ENCODE measurements at places on chromosomes 11 and 22.

GRCh38 chr22:44550711-44551491 is 52.9 kb upstream of the RTL6 start:
- DNase-seq: no peak

- DNase-seq: no peak
These were observed 367.9 kb downstream of the MN1 start for GRCh38 chr22:27433585-27434190.

DNA sequence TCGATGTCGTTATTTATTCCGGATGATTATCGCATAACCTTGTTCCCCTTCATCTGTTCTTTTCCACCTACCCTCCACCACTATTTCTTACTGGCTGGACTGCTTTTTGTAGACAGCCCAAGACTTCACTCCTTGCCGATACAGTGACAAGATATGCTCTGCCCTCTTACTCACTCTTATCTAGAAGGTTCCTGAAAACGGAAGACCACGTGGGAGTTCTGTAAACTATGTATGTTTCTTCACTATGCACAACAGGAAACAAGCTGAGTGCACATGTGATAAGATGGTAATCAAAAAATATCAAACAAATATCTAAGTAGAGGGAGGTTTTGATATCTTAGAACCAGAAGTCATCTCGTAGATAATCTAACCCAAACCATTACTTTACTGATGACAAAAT is 122.9 kb upstream of the ARHGAP20 start:
- DNase-seq: no peak

- no peak for DNase-seq
These were observed 43.7 kb downstream of the OR8B12 start for GRCh38 chr11:124499711-124500110.

DNA sequence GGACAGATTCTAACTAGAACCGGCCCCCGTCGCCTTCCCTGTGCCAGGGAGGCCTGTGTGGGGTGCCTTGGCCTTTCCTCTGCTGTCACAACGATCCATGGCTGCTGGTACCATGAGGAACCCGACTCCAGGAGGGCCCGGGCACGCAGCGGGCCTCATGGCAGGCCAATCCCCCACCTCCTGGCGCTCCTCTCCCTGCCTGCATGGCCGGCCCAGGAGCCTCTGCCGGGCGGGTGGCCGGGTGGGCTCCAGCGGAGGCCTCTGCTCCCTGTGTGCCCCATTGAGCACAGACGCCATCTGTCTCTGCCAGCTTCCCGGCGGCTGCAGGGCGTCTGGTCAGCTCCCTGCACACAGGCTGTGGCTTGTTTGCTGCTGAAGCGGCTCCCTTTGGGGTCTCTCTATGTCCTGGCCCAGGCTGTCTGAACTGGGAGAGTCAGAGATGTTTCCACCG is 86.5 kb downstream of the MYEOV start:
- DNase-seq: no peak

GRCh38 chr11:289712-290620 is 1.0 kb downstream of the PGGHG start:
- no peak for DNase-seq

GRCh38 chr11:14417617-14418374 is 58.8 kb upstream of the RRAS2 start:
- DNase-seq: no peak

DNA sequence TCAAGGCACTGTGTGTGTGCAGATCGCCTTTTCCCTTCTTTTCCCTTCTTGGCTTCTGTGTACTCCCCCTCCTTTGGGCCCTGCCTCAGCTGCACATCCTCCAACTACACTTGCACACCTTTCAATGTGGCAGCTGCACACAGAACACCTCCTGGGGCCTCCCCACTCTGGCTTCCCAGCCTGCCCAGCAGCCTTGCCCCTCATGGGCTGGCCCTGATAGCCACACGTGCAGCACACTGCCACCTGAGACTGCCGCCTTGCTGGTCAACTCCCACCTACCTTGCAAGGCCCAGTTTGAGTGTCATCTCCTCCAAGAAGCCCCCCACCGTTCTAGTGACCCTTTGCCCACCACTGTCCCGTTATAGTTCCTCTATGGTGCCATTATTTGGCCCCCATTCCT is 77.3 kb upstream of the ARFGAP3 start:
- no peak for DNase-seq

DNA sequence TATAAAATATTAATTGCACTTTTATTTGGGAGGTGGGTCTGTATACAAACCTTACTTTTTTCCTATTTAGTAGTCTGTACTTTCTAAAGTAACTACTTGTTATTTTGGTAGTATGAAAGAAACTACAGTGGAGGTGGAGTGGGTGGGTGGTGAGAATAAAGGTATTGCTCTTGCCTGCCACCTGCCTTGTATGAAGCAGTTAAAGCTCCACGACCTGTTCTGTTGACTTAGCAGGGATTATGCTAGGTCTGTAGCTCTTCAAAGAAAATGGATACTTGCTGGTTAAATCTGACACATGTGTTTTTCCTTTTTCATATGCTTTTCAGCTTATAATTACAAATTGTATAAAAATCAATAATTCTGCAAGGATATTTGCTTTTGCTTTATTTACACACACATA is 111.9 kb downstream of the EHF start:
- DNase-seq: no peak

DNA sequence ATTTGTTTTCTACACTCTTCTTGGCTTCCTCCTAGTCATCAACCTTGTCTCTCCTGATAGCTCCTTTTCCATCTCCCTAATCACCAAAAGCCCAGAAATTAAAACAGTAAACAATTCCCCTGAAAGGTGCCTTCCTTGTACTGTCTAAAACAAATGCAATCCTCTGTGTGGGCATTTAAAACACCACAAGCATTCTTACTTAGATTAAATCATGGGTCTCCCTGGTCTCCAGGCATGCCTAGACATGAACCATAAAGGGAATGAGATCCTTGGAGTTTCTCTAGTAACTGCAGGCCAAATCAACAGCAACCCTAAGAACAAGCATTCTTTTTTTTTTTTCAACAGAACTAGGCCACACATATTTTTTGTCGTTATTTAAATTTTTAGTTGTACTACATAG is 1.9 kb downstream of the BTG4 start:
- no peak for DNase-seq

GRCh38 chr22:27454807-27455450 is 346.6 kb downstream of the MN1 start:
- DNase-seq: no peak

DNA sequence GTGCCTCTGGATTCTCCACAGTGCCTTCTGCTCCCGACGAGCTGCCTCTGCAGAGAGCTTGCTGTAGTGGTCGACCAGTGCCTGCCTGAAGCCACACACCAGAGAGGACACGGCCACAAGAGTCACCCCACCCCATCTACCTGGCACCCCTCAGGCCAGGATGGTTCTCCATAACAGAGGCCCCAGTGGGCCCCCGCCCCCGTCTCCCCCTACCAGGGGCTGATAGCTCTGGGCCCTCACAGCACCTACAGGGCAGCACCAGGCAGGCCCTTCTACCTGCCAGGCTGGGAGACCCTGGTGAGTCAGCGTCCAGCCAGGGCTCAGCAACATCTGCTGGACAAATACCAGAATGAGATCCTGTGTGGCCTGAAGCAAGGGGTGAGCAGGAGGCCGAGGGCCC is 21.7 kb downstream of the SELENOO start:
- DNase-seq: no peak

DNA sequence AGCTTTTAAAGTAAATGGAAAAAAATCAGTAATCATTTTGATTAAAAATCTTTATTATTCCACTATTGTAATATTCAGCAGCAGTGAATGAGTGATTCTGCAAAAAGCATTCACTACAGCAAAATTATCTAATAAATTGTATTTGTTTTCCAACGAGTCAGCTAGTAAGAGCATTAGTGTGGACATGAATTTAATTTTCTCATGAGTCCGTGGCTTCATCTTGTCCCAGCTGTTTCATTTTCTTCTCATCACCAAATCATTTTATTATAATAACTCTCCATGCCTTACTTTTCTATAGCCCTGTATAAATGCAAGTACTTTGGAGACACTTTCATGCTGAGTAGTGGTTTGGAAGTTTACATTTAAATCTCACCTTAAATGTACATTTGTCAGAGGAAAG is 66.2 kb downstream of the FANCF start:
- no peak for DNase-seq

GRCh38 chr11:12377106-12377823 is at the start of gene PARVA:
TSS of gene PARVA (plus strand) at chr11:12377571. CDS start at chr11:12377648, 77 bp downstream.
- DNase-seq: no peak

GRCh38 chr11:843818-844692 is 1.4 kb downstream of the TSPAN4 start:
- no peak for DNase-seq

DNA sequence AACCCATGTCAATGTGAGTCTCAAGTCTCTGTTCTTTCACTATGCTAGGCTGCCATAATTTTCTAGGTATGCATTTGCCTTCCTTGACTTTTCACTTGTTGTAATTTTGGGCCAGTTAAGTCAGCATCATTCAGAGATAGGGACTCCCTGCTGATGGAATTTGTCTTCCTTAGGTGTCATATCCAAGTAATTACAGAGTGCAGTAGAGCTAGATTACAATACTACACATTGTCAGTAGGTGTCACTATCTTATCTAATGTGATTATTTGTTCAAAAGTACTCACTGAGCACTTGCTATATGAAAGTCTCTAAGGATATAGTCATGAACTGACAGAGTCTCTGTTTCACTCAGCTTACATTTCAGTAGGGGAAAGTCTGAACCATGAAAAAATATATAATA is 25.0 kb upstream of the SYN3 start:
- DNase-seq: no peak

DNA sequence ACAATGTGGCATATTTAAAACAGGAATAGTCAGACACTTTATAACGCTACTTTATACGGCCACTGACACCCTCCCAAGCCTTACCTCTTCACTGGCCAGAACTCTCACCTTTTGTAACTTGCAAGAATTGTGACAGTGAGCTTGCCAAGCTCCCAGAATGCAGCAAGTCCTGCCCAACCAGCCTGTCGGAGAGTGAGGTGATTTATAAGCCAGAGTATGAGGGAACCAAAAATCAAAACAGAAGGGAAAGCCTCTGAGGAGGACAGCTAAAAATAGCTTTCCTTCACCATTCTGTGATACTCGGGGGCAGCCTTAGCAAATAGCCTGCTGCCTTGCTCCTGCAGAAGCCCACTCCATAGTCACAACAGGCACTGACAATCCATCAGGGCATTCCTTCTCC is 229.7 kb downstream of the FAM76B start:
- DNase-seq: no peak

GRCh38 chr22:38554281-38554680 is 15.7 kb downstream of the DMC1 start:
- DNase-seq: no peak

DNA sequence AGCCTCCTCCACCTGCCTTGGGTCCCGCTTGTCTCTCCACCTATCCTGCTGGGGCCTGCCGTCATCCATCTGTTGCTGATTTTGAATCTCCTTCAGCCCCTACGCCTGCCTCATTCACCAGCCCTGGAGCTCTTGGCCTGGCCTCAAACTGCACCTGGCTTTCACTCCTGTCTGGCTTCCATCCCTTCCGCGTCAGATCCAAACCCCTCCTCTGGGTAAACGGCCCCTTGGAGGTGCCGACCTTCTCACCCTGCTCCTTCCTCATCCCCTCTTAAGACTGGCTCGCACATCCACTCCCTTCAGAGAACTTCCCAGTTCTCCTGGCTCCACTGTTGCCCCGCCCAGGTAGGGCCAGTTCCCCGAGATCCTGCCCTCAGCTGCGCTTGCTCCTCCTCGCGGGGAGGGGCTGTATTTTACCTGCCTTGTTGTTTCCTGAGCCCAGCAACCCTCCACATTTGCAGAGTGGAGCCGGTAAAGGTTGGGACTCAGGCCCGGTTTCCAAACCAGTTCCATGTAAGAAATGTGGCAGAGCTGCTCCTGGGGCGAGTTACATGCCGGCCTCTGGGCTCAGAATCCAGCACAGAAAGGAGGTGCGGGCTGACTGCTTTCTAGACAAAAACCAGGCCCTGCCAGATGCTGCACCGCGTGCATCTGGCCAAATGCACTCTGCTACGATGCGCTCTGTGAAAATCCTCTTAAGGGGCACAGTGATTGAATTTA is 13.9 kb upstream of the SHANK2 start:
- DNase-seq: no peak

GRCh38 chr11:74485868-74486267 is 7.7 kb downstream of the LIPT2 start:
- DNase-seq: no peak

- DNase-seq: no peak
These were observed 664 bp upstream of the ZC3H7B start for GRCh38 chr22:41300661-41301060.

- no peak for DNase-seq
These were observed at the start of gene PLCB3 for GRCh38 chr11:64251016-64251752. TSS of gene PLCB3 (plus strand) at chr11:64251530. CDS start at chr11:64251650, 120 bp downstream.

DNA sequence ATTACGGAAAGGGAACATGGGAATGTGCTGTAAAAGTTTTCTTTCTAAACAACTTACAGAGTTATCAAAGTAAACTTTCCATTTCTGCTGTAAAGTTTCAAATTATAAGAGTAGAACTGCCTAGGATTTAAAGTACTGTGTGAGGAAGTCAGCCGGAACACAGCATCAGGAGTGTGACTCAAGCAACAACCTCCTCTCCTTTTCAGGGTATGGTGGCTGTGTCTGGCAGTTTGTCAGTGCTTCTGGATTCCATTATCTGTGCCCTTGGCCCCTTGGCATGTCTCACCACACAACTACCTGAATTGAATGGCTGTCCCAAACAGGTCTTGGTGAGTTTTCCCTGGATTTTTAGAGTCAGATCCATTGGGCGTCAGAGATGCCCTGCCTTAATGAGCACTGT is 6.9 kb upstream of the TOM1 start:
- DNase-seq: no peak

- DNase-seq: no peak
These were observed 713 bp upstream of the ARL14EP start for GRCh38 chr11:30322191-30322590.

- DNase-seq: no peak
These were observed 1.0 kb upstream of the POLD4 start for GRCh38 chr11:67354075-67355022.

GRCh38 chr11:12998336-12998735 is 10.8 kb upstream of the RASSF10 start:
- DNase-seq: no peak

DNA sequence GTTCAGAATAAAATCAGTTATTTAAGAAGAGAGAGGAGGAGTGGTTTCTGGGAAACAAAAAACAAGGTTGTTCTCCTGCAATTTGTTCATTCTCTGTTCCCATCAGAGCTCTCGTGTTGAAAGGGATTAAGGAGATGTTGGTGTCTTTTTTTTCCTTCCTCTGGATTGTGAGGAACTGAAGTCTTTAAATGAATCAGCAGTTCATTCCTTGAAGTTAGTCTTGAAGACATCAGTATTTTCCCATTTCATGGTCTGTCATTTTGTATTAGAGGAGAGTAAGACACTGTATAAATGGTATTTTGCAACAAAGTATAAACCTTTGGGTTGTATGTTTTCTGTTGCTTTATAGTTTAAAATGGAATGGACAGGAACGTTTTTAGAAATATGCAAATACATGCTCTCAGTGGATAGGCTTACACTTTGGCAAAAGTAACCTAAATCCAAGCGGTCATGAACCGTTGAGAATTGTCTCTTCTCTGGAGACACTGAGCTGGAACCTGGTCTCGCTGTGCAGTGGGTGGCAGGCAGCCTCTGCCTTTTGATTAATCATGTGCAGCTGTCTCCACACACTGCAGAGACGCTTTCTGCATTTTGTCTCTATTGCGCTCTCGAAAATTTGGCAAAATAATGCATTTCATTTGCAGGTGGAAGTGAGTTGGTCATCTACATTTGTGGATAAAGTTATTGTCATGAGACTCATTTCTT is 33.0 kb downstream of the SAMM50 start:
- no peak for DNase-seq

GRCh38 chr11:40029391-40029790 is 1430.1 kb downstream of the LRRC4C start:
- DNase-seq: no peak
